ENCODE measurements at places on chromosomes 4 and X.

GRCh38 chr4:45621971-45622370 is 501.9 kb downstream of the GABRG1 start:
- no peak for DNase-seq

GRCh38 chr4:6909970-6910339 is 329 bp downstream of the TBC1D14 start:
- no peak for DNase-seq

DNA sequence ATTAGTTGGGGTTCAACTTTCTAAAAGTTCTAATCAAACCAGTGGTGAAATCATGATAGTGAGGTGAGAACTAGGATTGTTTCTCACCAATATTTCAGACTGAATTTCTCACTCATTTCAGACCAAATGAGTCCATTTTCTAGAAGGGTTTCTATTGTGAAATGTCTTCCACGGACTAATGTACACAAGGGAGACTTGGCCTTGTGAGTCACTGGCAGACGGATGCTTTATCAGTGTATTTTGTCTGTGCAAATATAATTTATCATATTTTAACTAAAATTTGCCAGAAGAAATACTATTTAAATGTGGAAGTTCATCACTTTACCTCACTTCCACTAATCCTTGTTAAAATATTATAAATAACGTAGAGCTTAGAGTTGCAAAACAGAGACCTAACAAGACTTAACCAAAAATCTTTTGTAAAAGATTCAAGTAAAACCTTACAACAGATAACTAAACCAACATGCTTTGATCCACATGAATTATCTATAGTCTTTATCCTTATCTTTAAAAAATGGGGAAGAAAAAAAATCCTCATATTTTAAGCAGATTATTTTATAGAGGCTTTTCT is 506.0 kb upstream of the FAM241A start:
- DNase-seq = no peak

DNA sequence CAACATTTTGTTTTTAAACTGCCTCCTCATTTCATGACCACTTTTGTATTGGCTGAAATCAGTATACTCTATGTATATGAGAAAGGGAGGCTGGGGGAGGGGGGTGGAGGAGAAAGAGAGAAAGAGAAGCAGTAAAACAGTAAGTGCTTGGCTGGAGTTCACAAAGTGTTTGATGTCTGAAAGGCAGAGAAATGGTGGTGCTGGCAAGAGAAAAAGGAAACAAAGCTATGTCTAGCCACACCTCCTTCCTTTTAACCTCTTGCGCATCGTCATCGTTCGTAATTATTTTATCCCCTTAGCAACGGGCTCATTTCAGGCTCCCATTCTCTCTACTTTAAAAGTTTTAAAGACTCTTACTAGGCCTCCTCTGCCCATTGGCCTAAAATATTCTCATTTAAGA is 25.6 kb downstream of the RPA4 start:
- no peak for DNase-seq

- DNase-seq = no peak
These were observed 127.9 kb downstream of the ZNF330 start for GRCh38 chr4:141348573-141348972.

- no peak for DNase-seq
These were observed 173.6 kb upstream of the MED14 start for GRCh38 chrX:40908857-40909475.

DNA sequence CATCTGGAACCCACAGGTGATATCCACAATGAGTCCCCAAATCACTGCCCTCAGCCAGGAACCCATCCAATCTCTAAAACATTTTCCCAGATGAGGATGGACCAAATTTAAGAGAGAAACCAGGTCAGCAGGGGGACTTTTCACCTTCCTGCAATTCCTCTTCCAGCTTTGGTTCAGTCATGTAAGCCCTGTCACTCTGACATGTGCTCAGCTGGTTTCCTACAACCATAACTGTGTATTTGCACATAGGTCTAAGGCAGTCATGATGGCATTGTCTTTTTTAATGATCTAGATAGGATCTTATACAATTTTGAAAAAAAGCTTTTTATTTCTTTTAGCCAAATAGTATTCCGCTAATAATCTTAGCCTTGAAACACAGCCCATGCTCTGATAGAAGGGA is 6.5 kb downstream of the CXXC4 start:
- DNase-seq = no peak

DNA sequence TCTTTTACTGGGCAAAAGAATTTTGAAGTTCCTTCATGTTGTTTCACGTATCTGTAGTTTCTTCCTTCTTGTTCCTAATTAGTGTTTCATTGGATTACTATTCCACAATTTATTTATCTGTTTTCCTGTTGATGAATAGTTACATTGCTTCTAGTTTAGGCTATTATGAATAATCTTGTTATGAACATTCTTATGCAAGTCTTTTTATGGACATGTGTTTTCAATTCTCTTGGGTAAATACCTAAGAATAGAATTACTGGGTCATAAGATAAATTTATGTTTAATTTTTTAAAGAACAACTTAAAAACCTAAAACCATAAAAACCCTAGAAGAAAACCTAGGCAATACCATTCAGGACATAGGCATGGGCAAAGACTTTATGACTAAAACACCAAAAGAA is 70.9 kb upstream of the RXFP1 start:
- DNase-seq = no peak

DNA sequence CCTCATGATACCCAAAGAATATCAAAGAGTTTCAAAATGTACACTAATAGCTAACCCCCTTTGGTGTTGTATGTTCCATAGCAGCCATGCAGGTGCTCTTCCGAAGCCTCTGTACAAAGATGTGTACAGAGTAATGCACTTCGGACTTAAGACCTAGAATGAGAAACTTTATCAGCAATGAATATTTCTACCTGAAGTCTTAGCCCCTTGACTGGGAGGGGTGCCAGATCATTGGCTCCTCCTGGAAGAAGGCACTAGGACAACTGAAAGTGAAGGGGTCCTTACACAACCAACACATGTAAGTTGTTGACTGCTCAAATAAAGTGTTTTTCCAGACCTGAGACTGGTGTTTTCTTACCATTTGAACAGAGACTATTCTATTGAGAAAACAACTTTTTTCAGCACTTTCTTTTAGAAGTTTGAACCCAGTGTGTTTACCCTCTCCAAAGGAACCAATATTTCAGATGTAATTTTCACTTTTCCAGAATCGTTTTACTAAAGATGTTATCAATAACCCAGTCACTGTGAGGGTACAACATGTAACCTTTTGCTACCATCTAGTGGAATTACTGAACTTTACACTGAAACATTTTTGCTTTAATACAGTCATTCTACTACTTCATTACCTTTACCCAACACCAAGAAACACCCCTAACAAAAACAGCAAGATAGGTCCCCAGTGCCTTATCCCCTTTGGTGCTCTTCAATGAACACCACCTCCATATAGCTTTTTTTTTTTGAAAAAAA is 33.3 kb upstream of the PRDX4 start:
- no peak for DNase-seq

DNA sequence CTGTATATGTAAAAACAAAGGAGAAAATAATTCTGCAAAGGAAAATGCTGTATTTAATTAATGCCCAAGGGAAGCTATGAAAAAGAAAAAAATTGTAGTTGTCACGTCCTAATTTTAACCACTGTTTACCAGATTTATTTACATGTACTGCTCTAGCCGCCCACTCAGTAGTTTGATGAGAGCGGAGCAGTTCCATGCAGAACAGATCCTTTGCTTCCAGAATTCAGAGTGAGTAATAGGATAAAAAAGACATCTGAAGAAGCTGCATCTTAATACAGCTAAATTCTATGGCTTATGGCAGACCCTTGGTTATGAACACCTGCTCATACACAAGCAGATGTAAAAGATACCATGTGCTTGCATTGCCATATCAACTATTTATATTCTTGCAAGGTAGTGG is 287.0 kb downstream of the GASK1B start:
- no peak for DNase-seq

- no peak for DNase-seq
These were observed 452.0 kb downstream of the SPRY1 start for GRCh38 chr4:123848606-123849005.

DNA sequence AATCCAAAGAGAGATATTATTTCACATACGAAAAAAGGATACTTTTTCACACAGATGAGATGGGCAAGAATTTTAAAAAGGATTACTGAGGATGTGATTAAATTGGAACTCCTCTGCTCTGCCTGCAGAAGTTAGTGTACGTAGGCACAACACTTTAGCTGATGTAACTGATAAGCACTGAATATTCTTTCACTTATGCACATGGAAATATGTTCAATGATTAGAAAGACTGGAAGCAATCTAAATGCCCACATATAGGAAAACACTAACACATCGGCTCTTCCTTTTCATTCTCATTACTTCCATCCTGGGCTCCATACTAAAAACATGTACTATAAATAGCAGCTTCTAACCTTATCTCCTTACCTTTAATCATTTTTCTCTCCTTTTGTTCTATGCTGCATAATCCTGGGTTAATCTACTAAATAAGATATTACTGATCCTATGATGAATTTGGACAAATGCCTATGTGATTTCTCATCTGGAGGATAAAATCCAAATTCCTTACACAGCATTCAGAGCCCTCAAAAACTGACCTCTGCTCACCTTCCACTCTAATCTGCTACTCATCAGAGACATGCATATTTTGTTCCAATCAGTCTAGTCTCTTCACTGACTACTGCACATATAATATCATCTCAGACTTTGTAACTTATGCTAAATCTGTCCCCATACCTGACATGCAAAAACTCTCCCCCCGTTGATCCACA is 197.8 kb downstream of the PDGFC start:
- no peak for DNase-seq

DNA sequence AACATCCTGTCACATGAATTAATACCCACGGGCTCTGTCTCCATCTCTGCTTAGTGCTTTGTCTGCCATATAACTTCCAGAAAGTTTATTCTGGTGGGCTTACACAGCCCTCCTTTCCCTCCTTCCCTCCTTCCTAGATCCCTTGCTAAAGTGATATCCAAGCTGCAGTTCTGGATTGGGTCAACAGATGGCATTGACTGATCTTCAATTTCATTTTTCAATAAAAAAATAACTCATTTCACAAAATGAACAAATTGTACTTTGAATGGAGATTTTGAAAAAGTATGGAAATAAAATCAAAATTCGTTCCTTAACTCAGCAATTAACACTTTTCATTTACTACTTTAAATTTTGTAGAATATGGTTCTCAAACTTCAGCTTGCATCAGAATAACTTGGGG is 94.9 kb downstream of the NXF2 start:
- DNase-seq = no peak

DNA sequence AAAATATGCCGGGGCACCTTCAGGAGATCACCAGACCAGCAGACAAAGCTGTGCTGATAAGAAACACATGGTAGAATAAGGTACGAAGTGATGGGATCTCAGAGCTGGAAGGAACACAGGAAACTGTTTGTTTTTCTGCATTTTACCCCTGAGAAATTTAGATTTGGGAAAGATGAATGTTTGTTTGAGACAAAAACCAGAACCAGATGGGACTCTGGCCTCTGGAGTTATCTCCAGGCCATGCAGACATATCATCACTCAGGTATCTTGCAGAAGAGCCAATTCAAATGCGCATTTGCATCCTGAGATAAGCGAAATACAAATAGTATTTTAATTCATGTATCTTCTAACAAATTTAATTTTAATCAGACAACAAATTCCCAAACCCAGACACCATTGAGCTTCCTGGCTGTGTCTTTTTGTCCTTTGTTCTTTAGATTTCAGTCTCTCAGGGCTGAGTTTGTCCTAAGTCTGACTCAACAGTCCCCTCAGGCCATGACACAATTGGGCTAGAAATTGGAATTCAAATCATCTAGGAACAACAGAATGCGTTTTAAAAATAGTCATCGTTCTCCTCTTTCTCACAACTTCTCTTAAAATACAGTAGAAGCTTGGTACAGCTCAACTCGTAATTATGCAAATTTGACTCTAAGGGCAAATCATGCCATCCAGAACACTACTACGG is 159.0 kb downstream of the PACRGL start:
- DNase-seq = no peak

GRCh38 chr4:119238068-119238722 is 25.7 kb downstream of the USP53 start:
- no peak for DNase-seq
